Fibroblast of the aortic adventitia (primary cell): ENCODE measurements at places on chromosomes 11 and 22. TPM values are rescaled to one million over a fixed set of nuclear protein-coding genes. Genes with fewer than 3 reads are reported as not detected.

Gene SIAE
- 14.6 and 15.1 TPM in 2 replicates for total RNA-seq

Gene TTC28
- total RNA-seq = 37.5 and 55.8 TPM in 2 replicates

DNA sequence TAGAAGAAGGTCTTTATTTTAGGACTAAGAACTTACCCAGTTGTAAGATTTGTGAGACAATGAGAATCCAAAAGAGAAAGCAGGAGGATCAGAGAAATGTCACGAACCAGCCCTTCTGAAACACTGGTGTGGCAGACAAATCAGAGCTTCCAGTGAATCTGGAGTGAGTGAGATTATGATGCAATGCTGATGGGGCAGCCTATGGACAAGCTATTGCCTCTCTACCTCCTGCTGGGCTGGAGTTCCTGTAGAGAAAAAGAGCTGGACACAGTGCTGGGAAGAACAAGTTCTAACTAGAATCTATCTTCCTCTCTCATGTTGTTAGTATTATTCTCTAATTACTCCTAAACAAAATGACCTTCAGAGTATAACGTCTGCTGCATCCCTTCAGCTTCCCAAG, 12.0 kb upstream of the ANO3 start:
- DNase-seq = peak; percentile 34

DNA sequence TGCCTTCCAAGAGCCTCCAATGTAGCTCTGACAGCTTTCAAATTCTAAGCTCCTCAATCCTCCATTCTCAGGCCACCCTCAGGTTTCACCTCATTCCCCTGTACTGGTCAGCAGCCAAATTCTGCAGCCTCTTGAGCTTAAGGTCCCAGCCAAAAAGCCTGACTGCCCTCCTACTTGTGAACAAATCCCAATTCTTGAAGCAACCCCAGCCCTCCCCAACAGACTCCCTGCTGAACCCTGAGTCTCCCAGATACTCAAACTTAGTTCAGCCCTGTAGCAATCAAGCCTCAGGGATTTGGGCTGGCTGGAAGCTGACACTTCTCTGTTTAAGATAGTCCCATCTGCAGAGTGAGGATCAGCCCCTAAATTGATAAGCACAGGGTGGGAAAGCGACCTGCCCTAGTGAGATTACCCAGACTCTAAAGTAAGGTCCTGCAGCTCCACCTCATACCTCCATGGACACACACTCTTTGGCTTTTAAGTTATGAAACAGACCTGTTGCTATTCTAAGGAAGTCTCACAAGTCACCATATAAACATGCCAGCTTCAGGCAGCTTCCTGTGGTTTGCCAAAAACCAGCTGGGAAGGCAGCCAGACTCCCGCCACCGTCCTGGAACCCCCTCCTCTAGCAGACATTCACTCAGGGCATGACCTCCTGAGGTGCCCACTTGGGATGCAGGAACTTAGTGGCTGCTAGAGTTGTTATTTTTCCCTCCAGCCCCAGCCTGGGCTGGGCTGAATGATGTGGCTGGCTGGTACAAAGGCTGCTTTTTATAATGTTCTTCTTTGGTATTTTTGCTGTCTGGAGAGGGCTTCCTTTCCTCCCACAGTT, 82.5 kb upstream of the PICALM start:
- peak; percentile 55 for DNase-seq

GRCh38 chr22:49760280-49760629, 67.4 kb downstream of the BRD1 start:
- no peak for DNase-seq

DNA sequence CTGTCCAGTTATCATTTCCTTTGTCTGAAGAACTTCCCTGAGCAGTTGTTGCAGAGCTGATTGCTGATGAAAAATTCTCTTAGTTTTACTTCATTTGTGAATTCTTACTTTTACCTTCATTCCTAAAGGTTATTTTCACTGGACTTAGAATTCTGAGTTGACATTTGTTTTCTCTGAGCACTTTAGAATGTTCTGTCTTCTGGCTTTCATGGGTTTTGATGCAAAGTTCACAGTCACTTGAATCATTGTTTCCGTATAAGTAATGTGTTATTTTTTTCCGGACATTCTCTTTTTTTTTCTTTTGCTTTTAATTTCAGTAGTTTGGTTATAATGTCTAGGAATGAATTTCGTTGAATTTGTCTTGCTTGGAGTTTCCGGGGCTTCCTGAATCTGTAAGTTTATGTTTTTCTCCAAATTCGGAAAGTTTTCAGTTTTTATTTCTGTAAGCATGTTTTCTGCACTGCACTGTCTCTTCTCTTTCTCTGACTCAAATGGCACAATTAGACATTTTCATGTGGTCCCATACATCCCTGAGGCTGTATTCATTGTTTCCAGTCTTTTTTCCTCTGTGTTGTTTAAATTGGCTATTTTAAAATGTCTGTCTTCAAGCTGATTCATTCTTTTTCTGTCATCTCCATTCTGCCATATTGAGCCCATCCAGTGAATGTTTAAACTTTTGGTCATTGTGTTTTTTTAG, 68.5 kb upstream of the NARS2 start:
- no peak for DNase-seq

GRCh38 chr11:981764-982163, 54.8 kb downstream of the MUC6 start:
- no peak for DNase-seq

Gene PIWIL4
- 2.7 and 5.6 TPM in 2 replicates for total RNA-seq

- no peak for DNase-seq
Observed at GRCh38 chr11:73152086-73152853, 10.2 kb upstream of the FCHSD2 start.

Gene PIH1D2
- total RNA-seq = 5.1 and 5.5 TPM in 2 replicates

GRCh38 chr22:41927813-41928212, 1.2 kb upstream of the TNFRSF13C start:
- no peak for DNase-seq

DNA sequence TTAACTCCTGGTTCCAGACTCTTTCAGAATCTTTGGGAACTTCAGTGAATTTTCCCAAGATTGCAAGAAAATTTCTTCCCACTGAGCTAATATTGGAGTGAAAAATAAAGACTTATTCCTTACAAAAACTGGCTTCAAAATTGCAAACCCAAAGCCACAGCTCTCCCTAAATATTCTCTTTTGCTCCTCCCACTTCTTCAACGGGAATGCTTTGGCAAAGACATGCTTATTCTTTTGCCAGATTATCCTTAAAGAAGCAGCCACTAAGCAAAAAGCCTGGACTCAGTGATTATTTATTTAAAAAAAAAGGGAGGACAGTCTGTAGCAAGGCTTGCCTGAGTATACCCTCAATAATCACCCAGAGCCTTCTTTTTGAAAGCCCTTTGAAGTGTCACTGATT, 902.4 kb upstream of the CCDC90B start:
- peak; percentile 0 for DNase-seq

Gene ASRGL1
- total RNA-seq = 0.18 and 0.98 TPM in 2 replicates

DNA sequence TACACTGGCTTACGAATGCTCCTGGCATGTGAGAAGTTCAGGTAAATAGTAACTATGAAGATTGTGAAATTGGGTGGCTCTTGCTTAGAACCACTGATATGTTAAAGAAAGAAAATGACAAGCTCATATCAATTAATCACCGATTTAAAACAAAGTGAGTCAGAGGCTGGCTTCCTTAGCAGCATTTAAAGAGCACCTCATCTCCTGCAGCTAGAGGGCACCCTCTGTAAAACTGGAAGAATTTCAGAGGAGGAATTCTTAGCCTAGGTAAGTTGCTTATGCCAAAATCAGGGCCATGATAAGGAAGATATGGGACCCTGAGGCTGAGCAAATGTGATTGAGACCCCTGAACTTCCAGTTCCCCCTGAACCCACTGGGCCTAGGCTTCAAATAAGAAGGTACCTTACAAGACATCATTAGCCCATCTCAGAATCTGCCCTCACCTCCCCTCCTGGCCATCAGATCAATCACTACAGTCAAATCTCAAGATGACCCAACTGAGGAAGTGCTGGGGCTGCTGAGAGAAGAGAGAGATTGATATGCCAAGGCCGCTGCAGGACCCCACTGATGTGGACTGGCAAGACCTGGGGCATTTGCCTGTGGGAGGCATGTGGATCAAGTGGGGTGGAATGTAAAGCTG, 8.6 kb upstream of the CD3E start:
- peak; percentile 14 for DNase-seq

DNA sequence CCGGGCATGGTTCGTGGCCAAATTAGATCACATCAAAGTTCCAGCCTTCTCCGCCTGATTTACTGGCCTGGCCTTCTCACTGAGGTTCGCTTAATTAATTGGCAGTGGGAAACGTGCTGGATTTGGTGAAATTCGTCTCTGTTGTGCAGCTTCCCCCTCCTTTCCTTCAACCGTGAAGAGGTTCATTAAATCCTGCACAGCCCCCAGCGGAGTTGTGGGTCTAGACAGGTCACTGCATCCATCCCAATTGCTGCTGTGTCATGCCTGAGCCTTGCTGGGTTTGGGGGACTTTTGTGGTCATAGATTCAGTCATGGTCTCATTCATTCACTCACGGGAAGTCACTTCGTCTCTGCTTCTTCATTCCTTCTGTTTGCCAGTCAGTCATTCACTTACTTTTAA, 90.0 kb downstream of the INSC start:
- DNase-seq = no peak

DNA sequence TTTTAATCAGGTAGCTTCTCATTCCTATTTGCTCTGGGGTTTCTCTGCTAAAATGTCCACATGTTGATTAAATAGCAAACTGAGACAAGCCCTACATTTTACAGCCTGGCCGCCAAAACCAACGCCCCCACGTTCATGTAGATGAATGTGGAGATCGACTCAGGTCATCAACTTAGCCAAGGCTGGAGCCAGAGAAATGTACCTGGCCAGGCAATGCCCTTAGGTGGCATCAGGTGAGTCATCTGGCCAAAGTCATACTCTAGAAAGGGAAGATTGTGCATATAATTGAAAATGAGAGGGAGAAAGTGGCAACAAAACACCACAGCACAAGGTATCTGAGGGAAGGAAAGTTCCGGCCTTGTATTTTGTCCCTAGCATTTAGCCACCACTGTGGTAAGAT, 37.1 kb upstream of the CCDC89 start:
- no peak for DNase-seq

GRCh38 chr11:107563702-107564101, 1.8 kb downstream of the ALKBH8 start:
- peak; percentile 78 for DNase-seq

DNA sequence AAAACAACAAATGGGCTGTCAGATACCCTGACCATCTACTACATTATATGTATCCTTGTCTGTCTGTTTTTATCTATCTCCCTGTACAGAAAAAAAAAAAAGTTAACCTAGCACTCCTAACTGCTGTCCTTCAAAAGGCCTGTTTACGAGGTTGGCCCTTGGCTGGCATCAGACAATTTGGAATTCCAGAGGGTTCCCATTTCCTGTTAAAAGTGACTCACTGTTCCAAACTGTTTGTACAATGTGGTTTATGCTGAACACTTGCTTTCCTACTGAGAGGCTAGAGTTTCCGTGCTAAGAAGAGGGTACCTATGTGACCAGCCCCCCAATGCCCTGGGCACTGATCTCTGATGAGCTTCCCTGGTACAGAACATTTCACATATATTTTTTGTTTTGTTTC, 65.9 kb upstream of the HMGXB4 start:
- no peak for DNase-seq

Gene CNTF
- total RNA-seq = 0.82 and 1.9 TPM in 2 replicates

DNA sequence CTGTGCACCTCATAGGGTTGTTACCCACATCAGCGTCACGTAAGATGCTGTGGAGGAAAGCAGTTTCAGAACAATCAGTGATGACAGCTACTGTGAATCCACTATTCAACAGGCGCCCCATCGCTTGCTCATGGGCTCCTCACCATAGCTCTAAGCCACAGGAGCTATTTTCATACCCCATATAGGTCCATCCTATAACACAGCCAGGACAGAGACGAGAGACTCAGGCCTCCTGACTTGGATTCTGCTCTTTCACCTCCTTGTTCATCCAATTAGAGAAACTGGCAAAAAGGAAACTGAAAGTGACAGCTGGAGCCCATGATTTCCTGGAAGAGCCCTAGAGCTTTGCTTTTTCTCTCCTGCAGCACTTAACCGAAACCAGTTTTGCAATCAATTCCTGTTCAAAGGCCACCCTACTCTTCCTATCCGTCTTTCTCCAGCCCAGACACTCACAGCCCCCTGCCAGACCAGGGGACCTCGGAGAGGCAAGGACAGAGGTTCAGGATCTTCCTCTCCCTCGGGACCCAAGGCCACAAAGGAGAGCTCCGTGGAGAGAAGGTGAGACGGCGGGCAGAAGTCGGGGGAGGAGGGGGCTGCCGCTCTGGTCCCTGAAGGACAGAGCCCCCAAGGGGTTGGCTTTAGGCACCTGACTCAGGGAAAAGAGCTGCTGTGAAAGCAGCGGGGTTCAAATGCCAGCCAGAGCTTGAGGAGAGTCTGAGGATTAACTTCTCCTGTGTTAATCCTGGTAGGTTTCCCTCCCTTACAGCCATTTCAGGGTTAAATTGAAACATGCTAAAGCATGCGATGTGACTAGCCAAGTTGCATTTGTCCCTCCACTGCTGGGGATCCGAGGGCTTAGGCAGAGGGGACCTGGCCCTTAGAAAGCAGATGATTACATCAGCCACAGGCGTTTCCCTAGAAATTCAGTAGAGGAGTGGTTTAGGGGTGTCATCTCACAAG, at the start of gene APOL6:
TSS of gene APOL6 (plus strand) at position 381 of the 960 bp plus-strand sequence. CDS start 7,980 bp downstream, outside the sequence.
- peak; percentile 79 for DNase-seq

DNA sequence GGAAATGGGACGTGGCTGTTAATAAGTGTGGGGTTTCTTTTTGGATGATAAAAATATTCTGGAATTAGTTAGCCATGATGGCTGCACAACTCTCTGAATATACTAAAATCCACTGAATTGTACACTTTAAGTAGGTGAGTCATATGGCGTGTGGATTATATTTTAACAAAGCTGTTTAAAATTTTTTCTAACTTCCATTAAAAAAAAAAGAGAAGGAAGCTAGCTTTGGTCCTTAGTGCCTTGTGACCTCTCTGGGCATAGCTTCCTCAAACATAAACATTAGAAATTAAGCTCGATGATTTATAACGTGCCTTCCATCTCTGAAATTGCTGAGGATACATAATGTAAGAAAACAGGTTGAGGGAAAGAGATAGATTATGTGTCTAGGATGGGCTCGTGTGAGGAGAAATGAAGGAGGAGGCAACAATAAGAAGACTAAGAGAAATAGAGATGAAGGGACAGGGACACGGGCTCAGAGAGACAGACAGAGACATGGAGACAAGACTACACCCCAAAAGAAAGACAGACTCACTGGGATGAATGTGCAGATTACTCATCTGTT, 20.0 kb downstream of the IRAG1 start:
- no peak for DNase-seq

Gene PARVB
- total RNA-seq = 23.0 and 30.6 TPM in 2 replicates

DNA sequence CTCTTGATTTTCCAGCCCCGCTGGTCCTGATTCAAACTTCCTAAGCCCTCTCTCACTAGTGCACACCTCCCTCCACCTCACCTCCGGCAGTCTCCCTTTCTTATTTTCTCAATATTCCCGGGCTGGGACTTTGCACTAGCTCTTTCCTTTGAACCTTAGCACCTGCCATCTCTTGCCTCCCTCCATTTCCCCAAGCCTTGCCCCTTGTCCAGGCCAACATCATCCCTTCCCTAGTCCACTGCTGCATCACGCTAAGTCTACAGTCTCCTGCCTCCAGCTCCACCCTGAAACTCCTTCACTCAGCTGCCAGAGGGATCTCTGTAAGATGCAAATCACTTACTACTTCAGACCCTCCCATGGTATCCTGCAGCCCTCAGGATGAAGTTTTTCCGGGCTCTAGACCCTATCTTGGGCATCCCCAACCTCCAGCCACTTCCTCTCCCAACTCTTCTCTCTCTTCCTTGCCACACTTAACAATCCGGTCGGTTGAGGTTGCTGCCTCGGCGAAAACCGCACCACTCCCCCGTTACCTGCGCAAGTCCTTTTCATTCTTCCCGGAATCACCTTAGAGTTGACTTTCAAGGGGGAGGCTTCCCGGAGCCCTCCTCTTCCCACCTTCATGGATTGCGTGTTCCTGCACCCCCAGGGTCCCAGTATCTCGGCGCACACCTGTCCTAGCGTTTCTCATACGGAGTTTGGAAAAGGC, 42.7 kb downstream of the NECTIN1 start:
- no peak for DNase-seq
